CD8-positive, alpha-beta memory T cell (primary cell): ENCODE measurements at places on chromosomes 2 and 18. TPM values are rescaled to one million over a fixed set of nuclear protein-coding genes. Genes with fewer than 3 reads are reported as not detected.
A peak's percentile ranks its signal among the peaks of the same experiment; 100 is the strongest.

Gene CYP1B1
- 19.4 TPM for total RNA-seq

DNA sequence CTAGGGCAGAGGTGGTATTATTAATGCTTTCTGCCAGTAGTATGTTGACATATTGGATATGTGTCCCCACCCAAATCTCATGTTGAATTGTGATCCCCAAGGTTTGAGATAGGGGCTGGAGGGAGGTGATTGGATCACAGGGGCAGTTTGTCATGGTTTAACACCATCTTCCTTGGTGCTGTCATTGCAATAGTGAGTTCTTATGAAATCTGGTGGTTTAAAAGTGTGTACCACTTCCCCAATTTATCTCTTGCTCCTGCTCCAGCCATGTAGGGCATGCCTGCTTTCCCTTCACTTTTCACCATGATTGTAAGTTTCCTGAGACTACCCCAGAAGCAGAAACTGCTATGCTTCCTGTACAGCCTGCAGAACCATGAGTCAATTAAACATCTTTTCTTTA is 47.1 kb upstream of the THSD7B start:
- no peaks in the 10 kb centered on the region for H3K36me3 ChIP-seq
- no peak for DNase-seq
- no peaks in the 10 kb centered on the region for H3K27me3 ChIP-seq
- H3K4me1 ChIP-seq, result no peaks in the 10 kb centered on the region

DNA sequence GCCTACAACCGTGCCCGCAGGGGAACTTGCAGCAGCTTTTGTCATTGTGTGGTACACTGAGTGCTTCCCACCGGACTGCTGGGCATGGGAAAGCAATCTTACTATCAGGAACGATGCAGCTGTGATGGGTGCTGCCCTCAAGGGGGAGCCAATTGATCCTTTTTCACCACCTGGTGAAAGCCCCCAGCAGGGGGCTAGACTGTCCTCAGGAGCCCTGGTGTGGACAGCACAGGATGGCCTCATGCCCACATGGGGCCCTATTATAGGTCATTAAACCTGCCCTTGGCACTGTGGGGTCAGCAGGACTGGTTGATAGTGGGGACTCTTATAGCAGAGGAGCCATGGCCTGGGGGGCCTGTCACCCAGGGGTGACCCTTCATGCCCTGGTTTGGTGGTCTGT is 172.2 kb downstream of the GLI2 start:
- no peak overlapping the region for H3K4me3 ChIP-seq
- no peaks in the 10 kb centered on the region for H3K4me1 ChIP-seq
- no peaks in the 10 kb centered on the region for H3K27me3 ChIP-seq
- no peaks in the 10 kb centered on the region for H3K36me3 ChIP-seq
- no peak overlapping the region for H3K27ac ChIP-seq
- DNase-seq, result no peak

GRCh38 chr2:159968279-159968900 is 94.0 kb downstream of the PLA2R1 start:
- no peak overlapping the region for H3K27ac ChIP-seq
- H3K4me3 ChIP-seq, result no peak overlapping the region
- no peaks in the 10 kb centered on the region for H3K36me3 ChIP-seq
- peak; percentile 3 for DNase-seq
- H3K4me1 ChIP-seq, result no peaks in the 10 kb centered on the region

DNA sequence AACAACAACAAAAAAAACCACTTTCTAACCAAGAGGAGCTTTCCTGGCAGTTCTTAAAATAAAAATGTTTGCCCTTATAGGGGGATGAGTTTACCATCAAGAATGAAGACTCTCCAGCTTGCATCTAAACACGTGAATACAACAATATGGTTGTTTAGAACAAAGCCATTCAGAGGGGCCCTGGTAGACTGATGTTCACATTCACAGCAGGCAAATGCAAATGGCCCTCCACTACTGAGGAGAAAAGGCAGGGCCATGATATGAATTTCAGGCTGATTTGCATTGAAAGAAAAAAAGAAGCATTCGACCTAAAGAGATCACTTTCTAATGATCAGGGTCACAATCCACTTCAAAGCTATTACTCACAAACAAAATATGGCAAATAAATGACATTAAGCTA is 65.3 kb upstream of the OTOS start:
- no peak overlapping the region for H3K4me3 ChIP-seq
- H3K27me3 ChIP-seq, result no peaks in the 10 kb centered on the region
- H3K4me1 ChIP-seq, result no peaks in the 10 kb centered on the region
- no peak overlapping the region for H3K27ac ChIP-seq
